ENCODE measurements at places on chromosomes 5 and 9.

DNA sequence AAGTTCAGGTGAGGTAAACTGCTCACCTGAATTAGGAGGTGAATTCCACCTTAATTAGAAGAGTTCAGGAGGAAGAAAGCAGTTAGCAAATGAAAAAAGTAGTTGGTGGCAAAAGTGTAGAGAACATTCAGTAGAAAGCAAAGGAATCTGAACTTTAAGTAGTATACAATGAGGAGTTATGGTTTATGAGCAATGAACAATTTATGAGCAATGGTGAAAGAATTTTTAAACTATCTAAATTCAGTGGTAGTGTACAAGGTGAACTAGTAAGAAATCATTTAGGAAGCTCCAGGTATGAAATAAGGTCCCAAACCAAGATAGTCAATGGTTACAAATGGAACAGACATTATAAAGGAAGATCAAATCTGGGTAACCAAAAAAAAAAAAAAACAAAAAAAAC lies 3.1 kb downstream of the CETN3 start:
- DNase-seq = no peak

- DNase-seq = no peak
Observed at GRCh38 chr5:74186356-74187315, 453.9 kb downstream of the ENC1 start.

GRCh38 chr9:105401651-105402050 lies 46.2 kb upstream of the FSD1L start:
- DNase-seq = no peak

DNA sequence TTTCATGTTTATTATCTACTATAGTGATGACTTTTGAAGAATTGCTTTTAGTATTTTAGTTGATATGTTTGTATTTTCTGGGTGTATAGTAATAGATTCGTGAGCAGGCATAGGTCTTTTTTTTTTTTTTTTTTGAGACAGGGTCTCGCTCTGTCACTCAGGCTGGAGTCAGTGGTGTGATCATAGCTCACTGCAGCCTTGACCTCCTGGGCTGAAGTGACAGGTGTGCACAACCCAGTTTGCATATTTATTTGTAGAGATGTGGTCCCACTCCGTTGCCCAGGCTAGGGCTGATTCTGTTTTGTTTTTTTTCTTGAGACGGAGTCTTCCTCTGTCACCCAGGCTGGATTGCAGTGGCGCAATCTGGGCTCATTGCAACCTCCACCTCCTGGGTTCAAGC lies 11.9 kb downstream of the ERBIN start:
- no peak for DNase-seq

GRCh38 chr5:6556089-6556801 lies 76.6 kb downstream of the NSUN2 start:
- no peak for DNase-seq

- DNase-seq = no peak
Observed at GRCh38 chr5:135450336-135450735, 1.8 kb downstream of the TIFAB start.

GRCh38 chr9:27485158-27485557 lies 38.9 kb upstream of the IFNK start:
- DNase-seq = no peak

DNA sequence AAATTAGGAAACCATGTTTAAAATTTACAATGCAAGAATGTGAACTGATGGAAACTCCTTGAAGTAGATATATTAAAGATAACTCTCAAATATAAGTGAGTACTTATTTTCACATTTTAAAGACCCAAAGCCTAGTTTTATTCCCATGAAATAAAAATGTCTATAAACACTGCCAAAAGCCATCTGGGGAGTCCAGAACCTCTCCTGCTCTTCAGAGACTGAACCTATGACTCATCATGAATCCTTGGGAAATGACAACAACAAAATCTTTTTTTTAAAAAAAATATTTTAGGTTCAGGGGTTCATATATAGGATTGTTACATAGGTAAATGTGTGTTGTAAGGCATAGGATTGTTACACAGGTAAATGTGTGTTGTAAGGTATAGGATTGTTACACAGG lies 33.8 kb upstream of the FYB1 start:
- DNase-seq = no peak

GRCh38 chr5:129904102-129904666 lies at the start of gene CHSY3:
TSS of gene CHSY3 (plus strand) at chr5:129904465.
- DNase-seq = peak; percentile 68

- no peak for DNase-seq
Observed at GRCh38 chr5:167578977-167579692, 712.3 kb upstream of the WWC1 start.

DNA sequence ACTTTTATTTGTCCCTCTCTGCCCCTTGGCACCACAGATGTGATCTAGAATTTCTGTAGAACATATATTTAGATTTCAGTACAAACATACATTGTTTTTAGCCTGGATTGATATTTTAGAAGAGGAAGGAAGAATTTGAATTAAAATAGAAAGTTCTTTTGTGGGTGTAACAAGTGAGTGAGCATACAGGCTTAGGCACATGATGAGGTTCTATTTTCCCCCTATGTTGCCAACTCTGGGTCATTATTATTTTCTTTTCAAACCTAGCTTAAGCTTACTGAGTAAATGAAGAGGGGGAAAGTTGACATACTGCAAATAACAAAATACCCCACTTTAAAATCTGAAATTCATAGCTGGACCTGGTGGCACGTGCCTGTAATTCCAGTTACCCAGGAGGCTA lies 102.9 kb downstream of the GCNT1 start:
- no peak for DNase-seq

GRCh38 chr5:42015681-42016080 lies 90.6 kb downstream of the FBXO4 start:
- DNase-seq = no peak

- DNase-seq = peak; percentile 47
Observed at GRCh38 chr5:147417135-147417813, 92.6 kb downstream of the DPYSL3 start.

DNA sequence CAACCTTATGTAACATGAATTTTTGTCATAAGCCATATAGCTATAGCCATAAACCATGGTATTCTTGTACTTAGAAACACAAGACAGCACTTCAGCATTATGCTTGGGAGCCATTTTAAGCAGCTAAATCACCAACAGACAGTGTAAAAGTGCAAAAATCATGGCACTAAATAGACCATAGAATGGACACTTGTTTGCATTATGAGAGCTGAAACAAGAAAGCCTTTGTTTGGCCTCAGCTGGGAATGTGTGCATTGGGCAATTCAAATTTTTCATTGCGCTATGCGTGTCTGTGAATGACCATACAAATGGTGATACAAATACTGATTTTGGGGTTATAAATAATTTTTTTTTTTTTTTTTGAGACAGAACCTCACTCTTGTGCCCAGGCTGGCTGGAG lies 23.7 kb downstream of the KDM4C start:
- DNase-seq = no peak

- no peak for DNase-seq
Observed at GRCh38 chr9:120696551-120697230, 17.6 kb downstream of the MEGF9 start.

- DNase-seq = no peak
Observed at GRCh38 chr5:117191251-117191650, 616.6 kb upstream of the SEMA6A start.

- no peak for DNase-seq
Observed at GRCh38 chr5:141898448-141899049, 20.3 kb upstream of the PCDH1 start.

- DNase-seq = no peak
Observed at GRCh38 chr9:70136632-70137031, 93.0 kb downstream of the MAMDC2 start.

DNA sequence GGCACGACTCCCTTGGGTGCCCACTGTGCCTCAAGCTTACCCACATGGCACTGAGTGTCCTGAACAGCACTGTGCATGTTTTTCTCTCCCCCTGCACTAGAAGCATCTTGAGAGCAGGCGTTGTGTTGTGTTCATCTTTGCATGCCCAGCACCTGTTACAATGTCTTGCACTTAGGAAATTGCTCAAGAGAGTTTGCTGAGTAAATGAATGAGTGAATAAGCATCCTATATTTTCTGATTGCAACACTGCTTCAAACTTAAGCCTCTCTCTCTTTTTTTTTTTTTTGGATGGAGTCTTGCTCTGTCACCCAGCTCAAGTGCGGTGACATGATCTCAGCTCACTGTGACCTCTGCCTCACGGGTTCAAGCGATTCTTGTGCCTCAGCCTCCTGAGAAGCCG lies 94.5 kb downstream of the LMNB1 start:
- no peak for DNase-seq

GRCh38 chr9:92138157-92138959 lies 23.1 kb upstream of the SPTLC1 start:
- peak; percentile 44 for DNase-seq

DNA sequence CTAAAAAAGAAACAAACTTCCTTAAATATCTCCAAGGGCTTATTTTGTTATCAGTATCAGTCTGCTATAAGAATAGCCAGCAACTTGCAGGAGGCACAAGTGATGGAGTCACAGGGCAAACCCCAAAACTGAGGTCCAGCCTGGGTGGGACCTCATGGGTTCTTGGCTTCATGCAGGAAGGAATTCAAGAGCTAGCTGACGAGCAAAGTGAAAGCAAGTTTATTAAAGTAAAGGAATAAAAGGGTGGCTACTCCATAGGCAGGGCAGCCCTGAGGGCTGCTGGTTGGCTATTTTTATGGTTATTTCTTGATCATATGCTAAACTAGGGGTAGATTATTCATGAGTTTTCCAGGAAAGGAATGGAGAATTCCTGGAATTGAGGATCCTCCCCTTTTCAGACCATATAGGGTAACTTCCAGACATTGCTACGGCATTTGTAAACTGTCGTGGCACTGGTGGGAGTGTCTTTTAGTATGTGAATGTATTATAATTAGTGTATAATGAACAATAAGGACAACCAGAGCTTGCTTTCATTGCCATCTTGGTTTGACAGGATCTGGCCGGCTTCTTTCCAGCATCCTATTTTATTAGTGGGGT lies 231.9 kb downstream of the ADAMTSL1 start:
- DNase-seq = no peak

DNA sequence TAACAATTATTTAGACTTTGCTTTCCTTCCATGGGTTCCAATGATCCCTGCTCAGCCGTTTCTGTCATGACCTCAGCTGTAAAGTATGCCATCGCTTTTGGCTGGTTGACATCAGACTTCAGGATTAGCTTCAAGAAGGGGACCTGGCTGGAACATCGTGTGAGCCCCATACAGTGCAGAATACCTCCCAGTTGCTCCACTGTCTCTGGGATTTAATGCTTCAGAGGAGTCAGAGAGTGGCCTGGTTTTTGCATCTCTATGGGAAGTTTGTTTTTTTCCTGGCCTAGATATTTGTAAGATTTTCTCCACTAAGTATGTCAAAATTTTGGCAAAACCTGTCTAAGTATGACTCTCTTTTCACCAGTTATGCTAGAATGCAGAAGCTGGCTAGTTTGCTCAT lies 216.9 kb downstream of the GABBR2 start:
- DNase-seq = no peak

- DNase-seq = no peak
Observed at GRCh38 chr5:62902126-62902525, 323.5 kb downstream of the LRRC70 start.

GRCh38 chr5:177366528-177367322 lies 9.0 kb downstream of the RGS14 start:
- peak; percentile 70 for DNase-seq

DNA sequence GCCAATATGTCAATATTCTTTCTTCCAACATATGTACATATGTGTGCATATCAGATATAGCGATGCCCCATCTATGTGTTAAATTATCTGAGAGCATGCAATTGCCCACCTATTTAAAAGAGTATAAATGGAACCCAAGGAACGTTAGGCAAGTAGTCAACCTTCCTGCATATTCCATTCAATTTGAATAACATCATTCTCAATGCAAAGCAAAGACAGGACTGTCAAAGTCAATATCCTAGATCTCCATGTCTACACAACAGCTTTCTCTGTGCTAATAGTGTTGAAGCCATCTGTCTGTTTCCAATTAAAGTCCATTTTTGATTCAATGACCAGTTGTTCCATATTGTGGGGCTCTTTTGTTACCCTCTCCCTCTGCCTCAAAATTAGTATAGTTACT lies 85.3 kb upstream of the COX7C start:
- no peak for DNase-seq

- DNase-seq = no peak
Observed at GRCh38 chr5:129125819-129126218, 31.3 kb downstream of the ISOC1 start.

DNA sequence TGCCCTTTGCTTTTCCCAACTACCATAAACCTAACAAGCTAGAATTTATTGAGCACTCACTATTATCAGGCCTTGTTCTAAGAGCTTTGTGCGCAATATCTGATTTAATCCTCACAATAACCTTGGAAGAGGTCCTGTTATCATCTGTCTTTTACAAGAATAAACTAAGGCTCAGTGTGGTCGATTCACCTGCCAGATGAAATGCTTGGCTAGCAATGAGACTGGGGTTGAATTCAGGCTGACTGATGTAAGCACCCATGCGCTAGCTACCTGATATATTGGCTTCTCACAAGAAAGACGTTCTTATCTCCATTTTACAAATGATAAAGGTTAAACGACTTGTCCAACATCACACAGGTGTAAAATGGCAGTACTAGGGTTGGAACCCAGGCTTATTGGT lies 37.4 kb downstream of the FAT2 start:
- DNase-seq = no peak

DNA sequence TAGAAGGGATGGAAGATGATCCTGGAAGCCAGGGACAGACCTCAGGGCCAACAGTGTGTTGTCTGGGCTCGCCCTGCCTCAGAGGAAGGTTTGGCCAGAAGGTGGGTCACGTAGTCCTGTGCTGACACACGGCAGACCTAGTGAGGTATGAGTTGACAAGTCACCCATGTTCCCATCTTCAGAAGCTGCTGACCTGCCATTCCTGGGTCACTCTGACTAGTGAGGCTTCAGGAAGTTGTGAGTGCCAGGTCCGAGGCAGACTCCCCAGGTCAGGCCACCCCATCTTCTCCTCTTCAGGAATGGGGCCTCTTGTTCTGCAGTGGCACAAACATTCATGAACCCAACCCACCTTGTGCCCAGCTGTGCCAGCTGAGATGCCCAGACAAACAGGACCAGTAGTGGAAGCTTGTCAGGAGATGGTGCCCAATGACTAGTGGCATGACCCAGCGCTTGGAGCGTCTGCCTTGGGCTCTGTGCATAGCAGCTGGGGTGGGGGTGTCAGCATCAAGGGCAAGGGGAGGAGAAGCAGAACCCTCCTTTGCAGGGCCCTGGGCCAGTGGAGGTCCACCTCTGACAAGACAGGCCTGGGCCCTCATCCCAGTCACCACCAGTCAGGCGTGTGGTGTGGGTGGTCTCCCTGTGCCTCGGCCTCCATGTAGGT lies 16.8 kb upstream of the ANGPTL2 start:
- DNase-seq = no peak

DNA sequence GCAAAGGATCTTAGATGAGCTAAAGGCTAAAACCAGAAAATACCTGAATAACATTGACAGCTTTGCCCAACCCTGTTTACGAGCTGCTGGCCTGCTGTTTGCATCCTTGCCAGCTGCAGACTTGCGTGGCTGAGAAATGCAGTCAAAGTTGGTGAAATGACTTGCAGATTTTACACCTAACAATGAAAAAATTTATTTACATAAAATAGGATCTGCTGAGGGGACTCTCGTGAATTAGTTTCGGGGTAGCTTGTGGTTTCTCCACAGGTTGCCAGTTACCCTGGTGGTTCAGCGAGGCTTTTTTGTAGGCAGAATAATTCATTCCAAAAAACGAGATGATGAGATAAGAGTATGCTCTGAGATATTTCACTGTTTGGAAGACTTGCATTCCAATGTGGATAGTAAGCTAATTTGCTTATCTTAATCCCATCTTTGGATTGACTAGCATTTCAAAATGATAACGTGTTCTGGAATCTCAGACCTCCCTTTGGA lies 65.7 kb upstream of the FANCC start:
- DNase-seq = no peak
